ENCODE measurements at places on chromosomes 13 and 19.

DNA sequence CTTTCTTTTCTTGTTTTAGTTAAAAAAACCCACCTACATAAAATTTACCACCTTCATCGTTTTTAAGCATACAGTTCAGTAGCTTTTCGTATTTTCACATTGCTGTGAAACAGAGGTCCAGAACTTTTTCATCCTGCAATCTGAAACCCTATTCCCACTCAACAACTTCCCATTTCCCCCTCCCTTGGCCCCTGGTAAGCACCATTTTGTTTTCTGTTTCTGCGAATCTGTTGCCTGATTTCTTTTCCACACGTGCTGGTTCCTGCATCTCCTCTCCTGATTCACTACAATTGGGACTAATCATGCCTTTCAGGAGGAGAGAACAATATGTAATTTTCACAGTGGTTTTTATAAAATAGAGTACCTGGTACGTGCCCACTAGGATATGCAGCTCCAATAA lies 149.2 kb upstream of the RNF113B start:
- no peak for DNase-seq

DNA sequence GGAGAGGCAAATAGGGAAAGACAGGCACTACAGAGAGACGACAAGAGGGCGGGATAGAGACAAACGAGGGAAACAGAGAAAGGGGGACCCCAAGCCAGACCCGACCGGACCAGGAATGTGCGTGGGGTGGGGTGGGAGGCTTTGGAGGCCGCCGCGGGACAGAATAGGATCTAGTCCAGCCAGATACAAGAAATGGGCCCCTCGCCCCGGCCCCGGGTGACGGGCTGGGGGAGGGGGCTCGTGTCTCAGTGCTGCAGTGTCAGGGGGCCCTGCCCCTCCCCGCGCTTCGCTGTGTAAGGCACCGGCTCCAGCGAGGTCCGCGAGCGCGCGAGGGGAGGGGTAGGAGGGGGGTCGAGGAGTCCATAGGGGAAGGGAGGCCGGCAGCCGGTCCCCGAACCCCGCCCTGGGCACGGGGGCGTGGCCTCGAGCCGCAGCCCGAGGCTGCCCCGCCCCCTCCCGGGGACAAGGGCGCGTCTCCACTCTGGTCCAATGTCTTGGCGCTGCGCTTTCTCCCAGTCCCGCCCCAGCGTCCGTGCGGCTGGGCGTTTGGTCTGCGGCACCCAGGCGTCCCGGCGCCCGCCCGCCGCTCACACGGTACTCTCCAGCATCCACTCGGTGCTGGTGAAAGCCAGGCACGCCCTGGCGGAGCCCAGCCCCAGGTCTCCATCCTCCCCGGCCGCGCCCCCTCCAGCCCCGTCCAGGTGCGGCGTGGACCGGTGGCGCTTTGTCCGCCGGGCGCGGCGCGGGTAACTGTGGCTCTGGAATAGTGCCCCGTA lies 11.0 kb downstream of the IFNL1 start:
- DNase-seq = no peak

DNA sequence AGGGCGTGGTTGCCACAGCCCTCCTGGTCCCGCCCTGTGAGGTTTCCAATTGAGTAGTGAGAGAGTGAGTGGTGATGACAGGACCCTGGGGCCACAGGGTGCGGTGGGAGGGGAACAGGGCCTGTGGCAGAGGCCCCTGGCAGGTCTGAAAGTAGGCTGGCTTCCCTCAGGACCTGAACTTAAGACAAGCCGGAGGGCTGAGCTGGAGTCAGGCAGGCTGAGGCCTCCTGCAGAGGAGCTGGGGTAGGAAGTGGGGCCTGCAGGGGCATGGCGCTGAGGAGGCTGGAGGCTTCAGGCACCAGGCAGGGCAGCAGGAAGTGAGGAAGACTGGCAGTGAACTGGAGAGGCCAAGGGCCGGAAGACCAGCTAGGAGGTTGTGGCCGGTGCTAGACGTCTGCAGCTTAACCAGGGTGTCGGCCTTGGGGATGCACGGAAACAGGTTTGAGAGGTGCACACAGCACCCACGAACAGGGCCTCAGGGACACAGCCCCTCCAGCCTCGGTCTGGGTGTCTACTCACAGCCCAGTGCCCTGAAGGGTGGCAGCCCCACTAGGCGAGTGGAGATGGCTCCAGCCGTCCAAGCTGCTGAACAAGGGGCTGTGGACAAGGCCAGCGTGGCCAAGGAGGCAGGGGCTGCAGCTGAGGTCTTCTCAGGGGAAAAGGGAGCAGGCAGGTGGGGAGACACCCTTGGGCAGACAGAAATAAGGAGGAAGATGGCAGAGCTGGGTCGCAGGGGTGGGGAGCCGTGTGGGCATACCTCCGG lies 17.8 kb downstream of the POP4 start:
- no peak for DNase-seq

DNA sequence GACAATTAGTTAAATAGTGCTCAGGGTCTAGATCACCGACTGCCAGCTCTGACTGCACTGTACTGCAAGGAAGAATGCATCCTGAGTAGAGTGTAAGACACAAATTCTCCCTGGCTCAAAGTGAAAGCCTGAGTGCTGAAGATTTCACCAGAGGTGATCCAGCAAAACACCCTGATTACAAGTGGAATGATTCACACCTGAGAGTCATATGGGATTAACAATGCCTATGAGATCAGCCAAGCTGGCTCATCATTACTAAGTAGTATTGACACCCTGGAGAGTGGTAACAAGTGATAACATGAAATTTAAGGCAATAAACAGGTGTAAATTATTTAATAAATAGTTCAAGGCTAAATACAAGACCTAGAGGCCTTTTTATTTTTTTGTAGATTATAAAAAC lies 403.8 kb upstream of the PRR20A start:
- DNase-seq = no peak

DNA sequence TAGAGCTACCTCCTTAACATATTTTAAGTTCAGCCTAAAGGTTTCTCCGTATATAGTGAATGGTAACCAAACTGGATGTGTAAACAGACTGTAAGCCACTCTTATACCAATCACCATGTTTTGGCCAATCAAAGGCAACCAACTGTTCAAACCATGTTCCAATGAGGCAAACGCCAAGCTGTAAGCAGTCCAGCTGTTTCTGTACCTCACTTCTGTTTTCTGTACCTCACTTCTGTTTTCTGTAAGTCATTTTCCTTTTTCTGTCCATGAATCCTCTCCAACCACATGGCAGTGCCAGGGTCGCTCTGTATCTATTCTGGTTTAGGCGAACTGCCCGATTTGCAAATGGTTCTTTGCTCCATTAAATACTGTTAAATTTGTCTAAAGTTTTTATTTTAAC lies 24.4 kb downstream of the COMMD6 start:
- no peak for DNase-seq

DNA sequence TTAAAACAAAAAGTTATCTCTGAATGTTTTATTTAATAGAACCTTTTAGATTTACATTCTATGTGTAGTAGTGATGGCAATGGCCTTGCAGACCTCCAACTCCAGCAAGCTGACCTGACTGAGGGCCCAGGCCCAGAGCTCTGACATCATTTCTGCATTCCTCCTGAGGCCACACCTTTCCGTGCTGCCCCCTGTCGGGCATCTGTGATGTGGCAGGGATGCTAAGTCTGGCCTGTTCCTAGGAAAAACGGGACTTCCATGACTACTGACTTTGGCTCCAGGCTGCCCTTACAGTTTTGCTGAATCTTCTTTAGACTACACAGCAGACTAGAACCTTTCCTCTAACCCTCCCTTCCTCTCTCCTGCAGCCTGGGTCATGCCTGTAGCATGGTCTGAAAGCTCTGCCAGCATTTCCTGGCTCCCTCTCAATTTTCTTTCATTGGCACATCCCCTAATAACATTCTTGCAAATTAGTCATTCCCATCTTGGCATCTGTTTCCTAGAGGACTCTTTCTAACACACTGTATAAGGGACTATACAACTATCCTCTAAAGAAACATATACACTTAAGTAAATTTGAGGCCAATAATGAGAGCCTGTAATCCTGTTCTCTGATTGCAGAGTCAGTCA lies 249.1 kb downstream of the GPC5 start:
- no peak for DNase-seq

DNA sequence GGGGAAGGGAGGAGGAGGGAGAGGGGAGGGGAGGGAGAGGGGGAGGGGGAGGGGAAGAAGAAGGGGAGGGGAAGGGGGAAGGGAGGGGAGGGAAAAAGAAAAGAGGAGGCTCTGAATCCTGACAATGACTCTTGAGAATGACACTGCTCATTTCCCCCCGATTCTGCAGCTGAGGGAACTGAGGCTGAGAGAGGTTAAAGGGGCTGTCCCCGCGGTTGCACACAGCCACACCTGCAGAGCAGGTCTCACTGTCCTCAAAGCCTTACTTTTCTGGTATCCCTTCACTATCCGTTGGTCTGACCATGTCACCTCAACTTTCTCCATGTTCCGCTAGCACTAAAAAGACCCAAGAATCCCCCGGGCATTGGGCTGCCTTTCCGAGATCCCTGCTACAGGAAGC lies 35.4 kb downstream of the CYP4F2 start:
- no peak for DNase-seq

All from renal cortex interstitium (tissue), 15 donors.